ENCODE measurements at places on chromosomes 3 and 15. TPM values are rescaled to one million over a fixed set of nuclear protein-coding genes. Genes with fewer than 3 reads are reported as not detected.

Gene ATP13A3
- total RNA-seq = 125 TPM

Gene PLSCR4
- 4.4 TPM for total RNA-seq

Gene CX3CR1
- not detected for total RNA-seq

Gene UNC13C
- not detected for total RNA-seq

Gene CKMT1B
- 19.0 TPM for total RNA-seq

Gene CNTN4
- 0.12 TPM for total RNA-seq

Gene PCOLCE2
- total RNA-seq = 3.2 TPM

Gene LTF
- total RNA-seq = not detected

Gene NR1I2
- total RNA-seq = not detected

Gene P2RY14
- not detected for total RNA-seq

Gene KNG1
- total RNA-seq = not detected

Gene HERC2
- total RNA-seq = 65.2 TPM

Gene ADAMTS7
- 10.8 TPM for total RNA-seq

Gene GHSR
- total RNA-seq = not detected

Gene MED12L
- 0.47 TPM for total RNA-seq

Gene GOLGA6L7
- total RNA-seq = not detected

Gene TMC3
- total RNA-seq = not detected

Gene GPR149
- total RNA-seq = not detected

Gene TMEM158
- 1.9 TPM for total RNA-seq

Gene CSPG4
- total RNA-seq = 0.05 TPM

Gene IL5RA
- total RNA-seq = not detected

Gene CCR5
- total RNA-seq = not detected

Gene WDR49
- 0.54 TPM for total RNA-seq

Gene CD200
- 0.44 TPM for total RNA-seq

Gene KCNAB1
- total RNA-seq = 0.44 TPM

Gene MELTF
- total RNA-seq = 20.6 TPM

Data from MCF 10A (cell line).